GM23338 (cell line): ENCODE measurements at places on chromosomes 13 and 19.
A peak's percentile ranks its signal among the peaks of the same experiment; 100 is the strongest.

DNA sequence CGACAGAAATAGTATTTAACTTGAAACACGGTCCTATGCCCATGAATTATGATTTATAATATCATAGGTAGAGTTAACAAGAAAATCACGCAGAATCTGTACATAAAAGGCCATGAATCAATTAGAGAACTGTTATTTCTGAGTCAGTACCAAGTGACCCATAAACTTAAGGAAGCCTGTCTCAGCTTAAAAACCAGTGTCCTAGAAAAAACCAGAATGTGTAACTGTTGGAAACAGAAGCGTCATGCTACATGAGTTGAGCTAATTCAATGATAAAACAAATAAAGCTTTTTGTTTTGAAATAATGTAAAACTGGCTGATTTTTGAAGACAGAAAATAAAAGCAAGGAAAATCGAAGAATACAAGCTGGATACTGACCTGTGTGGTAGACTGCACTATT lies 34.8 kb upstream of the SGCG start:
- no peak for DNase-seq

- no peak for DNase-seq
Measured at GRCh38 chr19:9474975-9475374, 23.4 kb downstream of the ZNF560 start.

DNA sequence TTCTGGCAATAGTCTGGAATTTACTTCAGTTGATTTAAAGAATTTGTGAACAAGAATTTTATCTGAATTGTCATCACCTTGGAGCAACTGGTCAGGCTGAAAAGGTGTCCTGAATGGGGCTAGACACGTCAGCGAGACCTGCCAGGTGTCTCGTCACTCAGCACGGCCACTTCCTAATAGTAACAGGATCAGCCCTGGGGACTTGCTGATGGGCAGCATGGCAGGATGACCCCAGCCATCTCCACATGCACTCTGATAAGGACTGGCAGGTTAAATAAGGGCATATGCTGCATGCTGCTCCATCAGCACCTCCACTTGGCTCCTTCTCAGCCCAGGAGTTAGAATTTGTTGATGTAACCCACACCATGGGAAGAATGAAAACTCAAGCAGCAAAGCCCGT lies 224.2 kb downstream of the FOXO1 start:
- DNase-seq: no peak

- no peak for DNase-seq
Measured at GRCh38 chr19:29371251-29372090, 154.3 kb upstream of the VSTM2B start.

- DNase-seq: no peak
Measured at GRCh38 chr13:97953376-97953970, at the start of gene IPO5. TSS of gene IPO5 (plus strand) at chr13:97953675. CDS start at chr13:97976697, 23,022 bp downstream.

- DNase-seq: no peak
Measured at GRCh38 chr19:5017235-5017634, 48.3 kb downstream of the KDM4B start.

DNA sequence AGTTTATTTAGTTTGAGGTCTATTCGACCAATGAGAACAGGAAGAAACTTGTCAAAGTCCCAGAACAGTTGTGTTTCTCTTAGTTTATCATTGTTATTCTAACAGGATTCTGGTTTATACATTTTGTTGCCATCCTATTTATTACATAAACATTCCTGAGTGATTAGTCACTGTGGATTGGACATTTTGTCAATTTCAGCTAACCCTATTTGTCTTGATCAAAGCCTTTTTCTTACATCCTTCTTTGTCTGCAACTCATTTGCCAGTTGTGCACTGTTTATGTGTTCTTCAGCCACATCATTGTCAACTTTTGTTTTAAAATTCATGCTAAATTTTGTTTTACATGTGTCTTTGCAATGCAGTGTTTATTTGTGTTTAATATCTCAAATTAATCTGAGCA lies 886.0 kb upstream of the SLC10A2 start:
- no peak for DNase-seq

DNA sequence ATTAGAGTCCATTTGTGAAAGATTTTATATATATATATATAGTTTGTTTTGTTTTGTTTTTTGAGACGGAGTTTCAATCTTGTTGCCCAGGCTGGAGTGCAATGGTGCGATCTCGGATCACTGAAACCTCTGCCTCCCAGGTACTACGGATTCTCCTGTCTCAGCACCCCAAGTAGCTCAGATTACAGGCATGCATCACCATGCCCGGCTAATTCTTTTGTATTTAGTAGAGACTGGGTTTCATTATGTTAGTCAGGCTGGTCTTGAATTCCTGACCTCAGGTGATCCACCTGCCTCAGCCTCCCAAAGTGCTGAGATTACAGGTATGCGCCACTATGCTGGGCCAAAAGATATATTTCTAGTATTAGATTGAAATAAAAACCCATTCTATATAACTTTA lies 4.0 kb upstream of the ZNF701 start:
- DNase-seq: peak; percentile 75

DNA sequence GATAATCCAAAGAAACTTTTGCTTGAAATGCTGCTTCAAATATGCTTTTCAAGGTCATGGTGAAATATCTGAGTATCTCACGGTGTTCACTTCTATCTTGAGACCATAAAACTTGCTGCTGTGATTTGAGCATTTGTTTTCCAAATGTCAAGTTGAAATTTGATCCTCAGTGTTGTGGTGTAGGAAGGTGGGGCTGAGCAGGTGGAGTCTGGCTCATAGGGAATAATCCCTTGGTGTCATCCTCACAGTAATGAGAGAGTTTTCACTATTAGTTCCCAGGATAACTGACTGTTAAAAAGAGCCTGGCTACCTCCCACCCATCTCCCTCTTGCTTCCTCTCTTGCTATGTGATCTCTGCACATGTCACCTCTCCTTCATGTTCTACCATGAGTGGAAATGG lies 858.0 kb upstream of the SLITRK5 start:
- peak; percentile 24 for DNase-seq

- DNase-seq: no peak
Measured at GRCh38 chr13:39910041-39910440, 254.6 kb downstream of the COG6 start.

- no peak for DNase-seq
Measured at GRCh38 chr19:35066121-35066520, 24.6 kb downstream of the HPN start.

- no peak for DNase-seq
Measured at GRCh38 chr19:8316351-8317125, 4.6 kb downstream of the NDUFA7 start.

DNA sequence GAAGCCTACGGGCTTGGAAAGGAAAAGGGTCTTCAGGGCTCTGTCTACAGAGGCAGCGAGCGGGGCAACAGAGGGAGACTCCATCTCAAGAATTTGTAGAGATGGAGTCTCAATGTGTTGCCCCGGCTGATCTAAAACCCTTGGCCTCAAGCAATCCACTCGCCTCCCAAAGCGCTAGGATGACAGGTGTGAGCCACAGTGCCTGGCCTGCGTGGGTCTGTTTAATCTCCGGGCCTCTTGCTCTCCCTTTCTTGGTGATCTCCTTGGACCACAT lies 8.1 kb downstream of the RPS9 start:
- peak; percentile 38 for DNase-seq

DNA sequence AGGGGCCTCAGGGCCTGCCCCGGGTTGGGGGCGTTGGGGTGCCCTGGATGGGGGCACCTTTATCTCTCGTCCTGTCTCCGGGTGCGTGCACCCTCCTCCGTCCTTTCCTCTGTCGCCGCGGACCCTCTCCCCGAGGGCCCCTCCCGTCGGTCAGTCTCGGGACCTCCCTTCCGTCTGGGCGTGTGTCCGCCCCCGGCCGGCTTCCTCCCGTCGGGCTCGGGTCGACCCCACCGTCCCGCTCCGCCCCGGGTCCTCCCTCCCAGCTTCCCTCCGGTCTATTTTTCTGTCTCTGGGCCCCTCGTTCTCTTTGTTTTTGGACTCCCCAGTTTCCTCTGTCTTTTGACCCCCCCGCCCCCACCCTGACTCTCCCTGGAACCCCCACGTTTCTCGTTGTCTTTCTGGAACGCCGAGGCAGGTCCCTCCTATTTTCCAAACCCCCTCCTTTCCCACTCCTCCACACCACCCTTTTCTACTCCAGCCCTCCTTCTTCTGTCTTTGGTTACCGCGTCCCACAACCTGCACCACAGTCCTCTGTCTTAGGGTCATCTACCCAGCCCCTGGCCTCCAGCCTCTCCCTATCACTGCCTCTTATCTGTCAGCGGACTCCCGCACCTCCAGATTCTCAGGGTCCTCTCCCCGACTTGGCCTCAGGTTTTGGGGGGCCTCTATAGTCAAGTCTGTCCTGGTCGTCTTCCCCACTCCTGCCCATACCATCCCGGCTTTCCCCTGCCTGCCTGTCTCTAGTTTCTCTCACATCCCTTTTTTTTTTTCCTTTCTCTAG lies 757 bp downstream of the EGLN2 start:
- peak; percentile 69 for DNase-seq

DNA sequence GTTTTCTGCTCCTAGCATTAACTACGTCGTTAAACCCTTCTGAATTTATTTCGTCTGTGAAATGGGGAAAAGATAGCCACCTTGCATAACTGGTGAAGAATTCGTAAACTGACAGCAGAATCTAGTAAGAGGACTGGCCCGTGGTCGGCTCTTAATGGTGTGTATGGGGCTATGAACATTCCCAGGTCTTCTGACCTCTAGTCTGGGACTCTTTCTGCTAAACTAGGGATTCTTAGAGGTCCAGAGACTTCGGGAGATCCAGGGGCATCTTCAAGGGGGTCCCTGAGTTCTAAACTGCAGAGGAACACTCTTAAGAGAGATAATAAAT lies 231.1 kb upstream of the SERP2 start:
- DNase-seq: peak; percentile 25

GRCh38 chr13:75702476-75702875 lies 66.3 kb downstream of the LMO7 start:
- no peak for DNase-seq

- no peak for DNase-seq
Measured at GRCh38 chr13:85366759-85367417, 432.3 kb downstream of the SLITRK6 start.

DNA sequence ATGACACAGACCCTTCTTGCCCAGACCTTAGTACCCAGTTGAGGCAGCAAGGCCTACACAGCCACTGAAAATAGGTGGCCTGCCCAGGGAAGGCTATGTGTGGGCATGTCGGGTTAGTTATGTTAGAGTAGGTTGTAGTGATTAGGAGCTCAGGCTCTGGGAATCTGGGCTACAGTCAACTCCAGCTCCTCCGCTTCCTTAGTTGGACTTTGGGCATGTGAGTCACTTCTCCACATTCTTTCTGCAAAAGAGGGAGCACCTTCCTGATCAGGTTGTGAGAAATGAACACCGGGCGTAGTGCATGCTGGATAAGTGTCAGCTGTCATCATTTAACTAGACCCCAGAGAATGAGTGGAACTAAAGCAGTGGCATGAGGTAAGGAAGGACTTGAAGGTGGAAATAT lies 64.8 kb downstream of the ARHGAP35 start:
- DNase-seq: no peak

DNA sequence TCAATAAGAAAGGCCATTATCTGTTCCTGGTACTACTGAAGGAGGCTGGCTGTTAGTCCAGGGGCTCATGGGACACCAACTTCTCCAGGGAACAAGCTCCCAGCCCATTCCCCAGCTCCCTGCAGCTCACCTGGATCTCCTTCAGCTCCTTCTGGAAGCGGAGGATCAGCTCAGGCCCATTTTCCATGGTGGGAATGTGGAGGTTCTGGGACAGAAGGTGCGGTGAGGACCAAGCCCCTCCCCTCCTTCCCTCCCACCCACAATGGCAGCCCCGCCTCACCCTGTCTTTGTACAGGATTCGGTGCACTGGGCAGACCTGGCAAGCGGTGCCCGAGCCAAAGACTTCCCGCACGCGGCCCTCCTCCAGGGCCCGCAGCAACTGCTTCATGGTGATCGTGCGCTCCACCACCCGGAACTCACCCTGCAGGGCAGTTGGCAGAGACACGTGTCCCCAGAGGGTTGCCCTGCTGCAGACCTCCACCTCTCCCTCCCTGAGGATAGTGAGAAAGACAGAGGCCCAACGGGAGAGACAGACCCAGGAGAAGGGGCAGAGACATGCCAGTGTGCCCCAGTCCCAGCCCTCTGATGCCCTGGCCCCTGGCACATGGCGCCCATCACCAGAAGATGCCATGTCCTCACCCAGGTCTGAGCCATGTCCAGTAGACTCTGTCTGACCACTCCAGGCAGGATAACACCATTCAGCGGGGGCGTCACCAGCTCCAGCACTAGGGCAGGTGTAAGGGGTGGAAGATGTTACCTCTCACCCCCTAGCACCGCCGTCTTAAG lies 14.3 kb downstream of the BCAT2 start:
- no peak for DNase-seq

GRCh38 chr13:30376426-30377311 lies 45.6 kb upstream of the UBE2L5 start:
- peak; percentile 47 for DNase-seq

GRCh38 chr19:49243129-49243528 lies 81.9 kb downstream of the SLC6A16 start:
- DNase-seq: peak; percentile 35

- peak; percentile 54 for DNase-seq
Measured at GRCh38 chr13:28237944-28238343, 99.6 kb downstream of the PAN3 start.

GRCh38 chr13:75585153-75585552 lies 35.6 kb downstream of the UCHL3 start:
- no peak for DNase-seq
